ENCODE measurements at places on chromosomes 1 and 21. TPM values are rescaled to one million over a fixed set of nuclear protein-coding genes. Genes with fewer than 3 reads are reported as not detected.

Gene GLRX2
- polyA plus RNA-seq, result 17.4 TPM

Gene TMCC2
- polyA plus RNA-seq, result 0.54 TPM

Gene CD1B
- not detected for polyA plus RNA-seq

Gene CATSPERE
- polyA plus RNA-seq, result not detected

Gene LINGO4
- 0.15 TPM for polyA plus RNA-seq

Gene CCDC185
- polyA plus RNA-seq, result not detected

Gene LEFTY2
- polyA plus RNA-seq, result 0.01 TPM

Gene E2F2
- 2.7 TPM for polyA plus RNA-seq

Gene TMEM82
- 25.3 TPM for polyA plus RNA-seq

Gene PTPRU
- 44.5 TPM for polyA plus RNA-seq

Gene OR6K2
- not detected for polyA plus RNA-seq

Gene CACNA1S
- polyA plus RNA-seq, result 0.01 TPM

Gene KCNE1
- 0.38 TPM for polyA plus RNA-seq

Gene RXRG
- not detected for polyA plus RNA-seq

Gene ERVH48-1
- not detected for polyA plus RNA-seq

Gene ARMH1
- polyA plus RNA-seq, result 6.5 TPM

Gene C4BPA
- polyA plus RNA-seq, result 0.07 TPM

Gene UBE2G2
- 30.0 TPM for polyA plus RNA-seq

Gene PLK3
- 16.7 TPM for polyA plus RNA-seq

Gene CFH
- 7.6 TPM for polyA plus RNA-seq

Gene SRGAP2
- polyA plus RNA-seq, result 10.7 TPM

Gene ETV3L
- polyA plus RNA-seq, result not detected

Gene KRTCAP2
- 144 TPM for polyA plus RNA-seq

Gene SPRR2F
- polyA plus RNA-seq, result not detected

Gene C2CD4D
- polyA plus RNA-seq, result 0.46 TPM

Gene SPATA17
- 0.10 TPM for polyA plus RNA-seq

Gene OR2AK2
- not detected for polyA plus RNA-seq
